ENCODE measurements at places on chromosomes 2 and 18.

DNA sequence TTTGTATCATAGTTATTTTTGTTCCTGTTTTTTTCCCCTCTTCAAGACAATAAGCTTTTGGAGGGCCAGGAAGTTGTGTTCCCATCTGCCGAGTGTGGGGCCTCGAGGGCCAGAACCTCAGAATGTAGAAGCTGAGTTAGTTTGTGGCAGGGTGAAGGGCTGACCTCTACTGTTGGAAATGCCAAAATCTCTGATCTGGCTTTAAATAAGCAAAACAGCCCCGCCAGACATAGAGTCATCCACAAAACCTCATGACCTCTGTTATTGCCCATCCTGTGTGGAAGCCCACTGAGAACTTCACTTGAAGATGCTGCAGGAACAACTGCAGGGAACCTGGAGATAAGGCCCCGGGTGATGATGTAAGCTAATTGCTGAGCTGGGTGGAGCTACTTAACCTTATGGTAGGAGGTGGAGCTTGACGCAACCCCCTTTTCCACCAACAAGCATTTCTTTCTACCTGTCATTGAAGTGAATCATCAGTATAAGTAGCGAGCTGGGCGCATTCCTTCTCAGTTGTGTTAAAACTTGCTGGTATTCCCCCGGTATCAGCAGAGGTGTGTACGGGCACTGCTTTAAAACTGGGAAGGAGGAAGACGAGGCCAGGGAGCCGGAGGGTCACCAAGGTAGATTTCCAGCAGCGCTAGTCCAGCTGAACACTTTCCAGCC, 177.2 kb downstream of the NEDD4L start:
- DNase-seq, result no peak

DNA sequence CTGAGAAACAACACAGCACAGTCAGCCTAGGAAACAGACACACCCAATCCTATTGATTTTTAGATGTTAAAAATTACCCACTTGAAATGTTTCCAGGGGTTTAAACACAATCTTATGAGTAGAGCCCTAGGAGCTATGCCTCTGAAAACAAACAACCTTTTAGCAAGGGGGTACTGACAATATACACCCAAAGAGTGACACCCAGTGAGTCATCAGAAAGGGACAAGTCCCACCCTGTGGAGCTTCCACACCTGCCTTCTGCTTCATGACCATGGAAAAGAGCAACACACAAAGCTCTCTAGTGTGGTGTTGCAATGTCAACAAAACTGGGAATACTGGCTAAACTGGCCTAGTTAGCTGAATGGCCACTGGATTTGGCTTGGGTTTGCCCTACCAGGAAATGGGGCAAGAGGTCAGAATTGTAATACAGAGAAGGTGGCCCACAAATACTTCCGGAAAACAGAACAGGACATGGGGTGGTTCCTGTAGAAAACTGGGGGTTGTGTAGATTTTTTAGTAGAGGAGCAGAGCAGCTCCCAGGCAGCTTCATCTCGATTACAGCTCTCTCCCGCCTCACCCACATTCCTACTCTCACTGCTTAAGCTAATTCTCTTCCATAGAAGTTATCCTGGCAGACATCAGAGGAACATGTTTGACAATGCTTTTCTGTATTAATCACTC, 98.2 kb downstream of the GAREM1 start:
- no peak for DNase-seq

DNA sequence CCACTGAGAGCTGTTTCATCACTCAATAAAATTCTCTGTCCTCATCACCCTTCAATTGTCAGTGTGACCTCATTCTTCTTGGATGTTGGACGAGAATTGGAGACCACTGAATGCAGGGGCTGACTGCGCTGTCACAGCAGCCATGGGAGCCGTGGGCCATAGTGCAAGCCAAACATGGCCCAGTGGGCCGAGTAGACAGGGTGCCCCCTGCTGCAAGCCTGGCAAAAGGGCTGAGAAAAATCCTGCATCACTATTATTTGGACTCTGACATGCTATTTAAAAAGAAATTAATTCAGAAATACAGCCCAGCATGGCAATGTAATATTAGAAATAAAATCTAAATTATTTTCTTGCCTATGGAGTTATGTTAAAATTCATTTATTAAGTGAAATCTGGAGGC, 67.8 kb upstream of the FAM98A start:
- no peak for DNase-seq

DNA sequence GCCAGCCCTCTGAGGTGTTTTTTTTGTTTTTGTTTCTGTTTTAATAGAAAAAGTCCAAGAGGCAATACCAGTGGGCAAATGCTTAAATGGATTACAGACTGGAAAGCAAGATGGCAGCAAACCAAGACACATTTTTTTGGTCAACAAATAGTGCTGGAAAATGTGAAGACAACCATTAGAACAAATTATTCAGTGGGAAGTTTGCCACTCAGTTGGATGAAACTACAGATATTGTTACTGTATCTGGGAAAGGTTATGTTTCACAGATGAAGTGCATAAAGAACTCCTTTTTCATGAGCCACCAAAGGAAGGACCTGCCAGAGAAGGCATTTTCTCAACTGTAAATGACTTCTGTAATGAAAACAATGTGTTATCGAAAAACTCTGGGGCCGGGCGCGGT, 93.0 kb upstream of the ODC1 start:
- no peak for DNase-seq

- DNase-seq, result no peak
Observed at GRCh38 chr2:219289195-219289536, 10.0 kb downstream of the DNAJB2 start.

Measured in kidney capillary endothelial cell (primary cell).